ENCODE measurements at places on chromosomes 3 and 15. TPM values are rescaled to one million over a fixed set of nuclear protein-coding genes. Genes with fewer than 3 reads are reported as not detected.

The DUOX2 gene
- 5.1 TPM for total RNA-seq

The PIF1 gene
- 3.9 TPM for total RNA-seq

The OIP5 gene
- total RNA-seq: 2.7 TPM

The NEK11 gene
- 13.0 TPM for total RNA-seq

The CLDN16 gene
- total RNA-seq: not detected

The APOD gene
- not detected for total RNA-seq

The PRTG gene
- 26.7 TPM for total RNA-seq

The DNAJB11 gene
- 54.3 TPM for total RNA-seq

The CDAN1 gene
- total RNA-seq: 7.3 TPM

The RAD18 gene
- total RNA-seq: 18.2 TPM

The SERPINI1 gene
- 1.6 TPM for total RNA-seq

The SLC9C1 gene
- total RNA-seq: not detected

The BNC1 gene
- not detected for total RNA-seq

The RTP4 gene
- total RNA-seq: not detected

The IL12A gene
- under 0.01 TPM for total RNA-seq
